ENCODE measurements at places on chromosomes 12 and 14. TPM values are rescaled to one million over a fixed set of nuclear protein-coding genes. Genes with fewer than 3 reads are reported as not detected.

DNA sequence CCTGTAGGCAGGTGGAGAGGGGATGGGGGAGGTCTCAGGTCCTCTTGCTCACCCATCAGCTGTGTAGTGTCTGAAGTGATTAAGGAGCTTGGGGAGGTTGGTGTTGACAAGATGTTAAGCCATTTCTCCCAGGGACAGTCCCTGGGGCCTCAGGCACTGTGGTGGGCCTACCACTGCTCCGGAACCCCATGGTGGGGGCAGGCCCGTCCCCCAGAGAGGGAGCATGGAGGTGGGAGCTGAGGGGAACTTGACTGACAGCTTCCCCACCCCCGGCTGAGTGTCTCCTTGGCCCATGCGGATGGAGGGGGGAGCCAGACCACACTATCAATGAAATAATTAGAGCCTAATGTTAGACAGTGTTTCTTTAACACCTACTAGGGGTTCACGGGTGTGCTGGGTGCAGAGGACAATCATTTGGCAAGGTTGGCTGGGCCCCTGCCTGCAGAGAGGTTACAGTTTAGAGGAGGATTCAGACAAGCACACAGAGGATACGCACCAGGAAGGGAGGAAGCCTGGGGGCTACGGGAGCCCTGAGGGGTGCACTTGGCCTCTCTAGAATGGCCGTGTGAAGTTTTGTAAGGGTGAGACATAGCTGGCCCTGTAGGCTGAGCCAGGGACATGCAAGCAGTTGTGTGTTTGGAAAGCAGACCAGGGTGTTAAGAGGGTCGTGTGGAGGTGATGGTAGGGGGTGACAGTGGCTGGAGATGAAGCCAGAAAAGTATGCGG lies 19.3 kb upstream of the KRT80 start:
- peak; percentile 15 for DNase-seq

KRT82 gene
- polyA plus RNA-seq = not detected

GRCh38 chr12:95102916-95103671 lies 29.7 kb upstream of the NR2C1 start:
- no peak for DNase-seq

AGAP2 gene
- polyA plus RNA-seq = 5.5 TPM

- DNase-seq = no peak
Observed at GRCh38 chr12:120015313-120015712, 26.3 kb downstream of the BICDL1 start.

DNA sequence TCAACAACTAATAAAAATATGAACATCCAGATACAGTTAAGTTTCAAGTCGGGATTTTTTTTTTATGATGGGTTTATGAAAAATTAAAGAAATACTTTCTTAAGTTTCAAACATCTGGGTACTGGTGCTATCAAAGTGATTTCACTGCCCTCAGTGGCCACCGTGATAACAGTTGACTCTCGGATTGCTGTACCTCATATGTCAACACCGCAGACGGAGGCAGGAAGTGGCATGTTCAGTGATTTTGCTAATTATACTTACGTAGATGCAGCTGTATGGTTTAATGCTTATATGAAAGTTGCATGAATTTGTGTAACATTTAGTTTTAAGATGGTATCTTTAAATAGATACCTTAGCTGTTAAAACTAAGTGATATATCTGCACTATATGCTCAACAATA lies 20.8 kb upstream of the FBLN5 start:
- no peak for DNase-seq

DNA sequence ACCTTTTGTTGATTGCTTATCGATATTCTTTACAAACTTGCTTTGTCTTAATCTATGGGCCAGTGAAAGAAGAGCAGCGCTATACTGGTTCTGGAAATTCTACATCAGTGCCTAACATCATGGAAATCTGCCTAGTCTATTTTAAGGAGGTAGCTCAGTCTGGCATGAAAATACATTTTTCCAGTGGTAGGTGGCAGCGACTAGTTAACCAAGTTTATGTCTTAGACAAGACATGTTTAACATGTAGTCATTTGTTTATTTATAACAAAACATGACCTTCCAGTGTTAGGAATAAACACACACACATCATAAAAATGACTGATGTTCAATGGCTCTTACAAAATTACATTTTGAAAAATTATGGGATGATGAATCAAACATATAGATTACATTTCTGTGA lies 336.0 kb upstream of the SOX5 start:
- DNase-seq = no peak

GYS2 gene
- polyA plus RNA-seq = 0.05 TPM

GRCh38 chr12:99910342-99910741 lies 74.4 kb downstream of the ANKS1B start:
- DNase-seq = no peak

DPPA3 gene
- polyA plus RNA-seq = not detected

DNA sequence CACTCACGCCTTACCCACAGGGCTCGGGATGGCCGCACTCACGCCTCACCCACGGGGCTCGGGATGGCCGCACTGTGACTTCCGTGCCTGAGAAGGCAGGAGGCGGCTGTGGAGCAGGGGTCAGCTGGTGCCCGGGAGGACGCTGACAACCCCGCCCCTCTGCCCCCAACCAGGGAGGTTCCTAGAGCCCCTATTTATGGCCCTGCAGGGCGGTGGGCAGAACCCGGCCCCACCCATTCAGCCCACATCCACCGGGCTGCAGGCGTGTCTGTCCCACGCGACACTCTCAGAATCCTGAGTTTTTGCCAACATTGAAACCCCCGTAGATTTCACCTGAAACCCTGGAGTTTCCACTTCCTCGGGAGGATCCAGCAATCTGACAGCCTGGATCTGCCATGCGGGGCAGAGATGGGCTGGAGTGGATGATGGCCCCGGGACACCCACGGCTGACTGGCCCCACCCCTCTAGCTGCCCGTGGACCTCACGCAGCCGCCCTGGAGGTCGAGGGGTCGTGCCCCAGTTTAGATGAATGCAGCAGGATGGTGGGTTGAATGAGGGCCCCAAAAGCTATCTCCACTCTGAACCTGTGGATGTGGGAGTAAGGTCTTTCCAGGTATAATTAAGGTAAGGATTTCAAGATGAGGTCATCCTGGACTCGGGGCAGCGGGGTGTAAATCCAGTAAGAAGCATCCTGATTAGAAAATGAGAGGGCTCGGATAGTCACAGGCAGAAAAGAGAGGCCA lies 20.4 kb downstream of the GALNT9 start:
- DNase-seq = peak; percentile 50

GRCh38 chr14:71533390-71533789 lies 398.8 kb upstream of the RGS6 start:
- no peak for DNase-seq

DNA sequence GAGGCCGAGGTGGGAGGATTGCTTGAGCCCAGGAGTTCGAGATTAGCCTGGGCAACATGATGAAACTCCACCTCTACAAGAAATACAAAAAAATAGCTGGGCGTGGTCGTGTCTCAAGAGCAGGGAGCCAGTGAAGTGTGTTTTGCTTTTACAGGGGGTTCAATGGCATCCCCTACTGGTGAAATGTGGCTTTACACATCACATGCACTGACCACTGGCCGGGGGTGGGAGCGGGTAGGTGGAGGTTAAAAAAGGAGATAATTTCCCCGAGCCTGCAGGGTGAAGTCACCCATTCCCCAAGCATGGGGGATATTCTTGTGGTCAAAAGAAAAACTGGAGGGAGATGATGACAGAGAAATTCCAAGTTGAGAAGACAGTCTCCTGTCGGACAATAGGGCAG lies 63.6 kb upstream of the PWP1 start:
- DNase-seq = no peak

DNA sequence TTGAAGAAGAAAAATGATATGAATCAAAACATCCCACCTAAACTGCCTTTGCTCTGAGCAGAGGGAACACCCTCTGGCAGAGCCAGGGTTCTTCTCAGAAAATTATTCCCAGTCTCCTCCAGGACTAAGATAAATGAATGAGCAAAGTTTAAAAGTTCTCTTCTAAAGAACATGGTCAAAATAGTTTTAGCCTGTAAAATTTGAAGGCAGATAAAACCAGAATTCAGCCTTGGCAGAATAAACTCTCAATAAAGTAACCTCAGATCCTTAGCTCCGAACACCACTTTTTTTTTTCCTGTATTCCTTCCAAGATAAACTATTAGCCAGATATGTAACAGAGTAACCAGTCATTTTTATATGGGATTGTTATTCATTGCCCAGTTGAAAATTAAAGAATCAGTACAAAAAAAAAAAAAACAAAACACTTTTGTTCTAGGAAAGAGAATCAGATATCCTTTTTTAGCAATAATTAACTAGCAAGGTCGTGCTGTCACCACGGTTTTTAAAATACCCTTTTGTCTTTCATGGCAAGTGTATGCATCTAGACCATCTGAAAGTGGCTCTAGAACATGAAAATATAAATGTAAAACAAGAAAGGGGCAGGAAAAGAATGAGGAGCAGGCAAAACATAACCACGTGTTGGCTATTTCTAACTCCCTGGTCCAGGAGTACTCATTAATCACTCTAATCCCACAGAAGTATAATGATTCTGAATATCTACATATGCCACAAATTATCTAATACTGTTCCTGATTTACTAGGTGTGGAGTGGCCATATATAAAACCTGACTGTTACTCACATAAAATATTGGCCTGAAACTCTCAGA lies 60.8 kb downstream of the CAPZA3 start:
- DNase-seq = no peak

GRCh38 chr14:69713993-69714679 lies 52.8 kb upstream of the SRSF5 start:
- DNase-seq = no peak

CCNK gene
- polyA plus RNA-seq = 12.8 TPM

DNA sequence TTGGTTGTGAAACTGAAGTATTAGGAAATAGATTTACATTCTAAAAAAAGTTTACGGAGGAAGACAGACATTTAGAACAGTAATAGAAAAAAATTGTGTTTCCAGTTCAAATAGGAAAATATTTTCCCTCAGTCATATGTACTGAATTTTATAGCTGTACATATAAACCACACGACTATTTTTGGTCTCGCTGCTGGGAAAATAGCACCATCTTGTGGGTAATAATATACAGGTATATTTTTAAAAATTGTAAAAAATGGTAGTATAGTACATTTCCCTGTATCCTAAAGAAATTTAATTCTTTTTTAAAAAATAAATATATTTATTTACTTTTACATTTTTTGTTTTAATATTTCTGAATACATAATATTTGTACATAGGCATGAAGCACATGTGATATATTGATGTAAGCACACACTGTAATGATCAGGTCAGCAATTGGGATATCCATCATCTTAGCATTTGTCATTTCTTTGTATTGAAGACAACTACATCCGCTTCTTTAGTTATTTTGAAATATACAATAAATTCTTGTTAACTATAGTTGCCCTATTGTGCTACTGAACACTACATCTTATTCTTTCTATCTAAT lies 168.6 kb downstream of the ALX1 start:
- DNase-seq = no peak

DNA sequence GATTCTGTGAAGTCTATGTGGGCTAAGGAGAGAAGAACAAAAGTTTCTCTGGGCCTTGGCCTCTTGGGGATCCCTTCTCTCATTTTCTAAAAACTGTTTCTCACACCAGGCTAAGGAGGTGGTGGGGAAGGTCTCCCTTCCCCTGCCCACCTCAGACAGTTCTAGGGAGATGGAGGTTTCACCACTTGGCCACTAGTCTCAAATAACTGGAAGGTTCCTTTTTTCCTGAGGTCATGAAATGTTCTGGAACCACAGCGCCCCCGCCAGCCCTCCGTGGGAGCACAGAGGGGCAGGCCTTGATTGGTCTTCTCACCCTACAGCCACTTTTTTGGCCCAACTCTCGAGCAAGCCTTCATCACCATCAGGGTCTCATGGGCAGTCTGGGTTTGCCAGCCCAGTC lies 12.6 kb downstream of the C12orf43 start:
- peak; percentile 32 for DNase-seq

DNA sequence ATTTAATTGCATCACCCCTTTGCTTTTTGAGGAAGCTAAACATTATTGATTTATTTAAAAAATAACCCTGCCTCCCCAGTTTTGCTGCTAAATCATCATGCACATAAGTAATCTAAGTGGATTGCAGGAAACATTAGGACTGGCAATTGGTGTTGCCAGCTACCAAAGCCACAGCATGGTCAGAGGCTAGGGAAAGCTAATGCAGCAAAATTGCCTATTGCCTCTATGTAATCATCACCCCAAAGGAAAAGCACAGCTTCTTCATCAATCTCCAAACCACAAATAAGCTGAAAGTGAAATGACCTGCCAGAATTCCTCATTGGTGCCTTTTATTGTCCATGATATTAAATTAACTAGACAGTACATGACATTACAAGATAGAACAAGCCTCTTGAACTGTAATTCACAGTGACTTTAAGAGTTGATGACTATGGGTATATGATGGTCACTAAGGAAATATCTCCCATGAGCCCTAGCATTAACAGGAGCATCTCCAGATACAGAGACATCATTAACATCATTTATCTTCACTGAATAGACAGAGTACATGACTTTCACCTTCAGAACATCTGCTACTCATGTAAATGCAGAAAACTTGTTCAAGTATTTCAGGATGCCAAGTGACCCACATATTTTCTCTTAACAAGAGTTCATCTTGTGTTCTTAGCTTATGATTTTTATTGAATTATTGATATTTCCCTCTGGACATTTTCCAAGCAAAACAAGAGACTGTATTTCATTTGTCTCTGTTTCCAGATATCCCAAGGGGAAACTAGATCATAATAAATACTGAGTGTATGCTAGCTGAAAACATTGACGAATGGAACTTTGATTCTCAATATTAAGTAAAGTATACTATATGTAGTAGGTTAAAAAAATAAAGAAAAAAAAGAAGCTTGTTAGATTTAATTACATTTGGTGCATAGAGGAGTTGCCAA lies 29.4 kb downstream of the PTPRR start:
- no peak for DNase-seq

LBHD2 gene
- polyA plus RNA-seq = 0.52 TPM

DNA sequence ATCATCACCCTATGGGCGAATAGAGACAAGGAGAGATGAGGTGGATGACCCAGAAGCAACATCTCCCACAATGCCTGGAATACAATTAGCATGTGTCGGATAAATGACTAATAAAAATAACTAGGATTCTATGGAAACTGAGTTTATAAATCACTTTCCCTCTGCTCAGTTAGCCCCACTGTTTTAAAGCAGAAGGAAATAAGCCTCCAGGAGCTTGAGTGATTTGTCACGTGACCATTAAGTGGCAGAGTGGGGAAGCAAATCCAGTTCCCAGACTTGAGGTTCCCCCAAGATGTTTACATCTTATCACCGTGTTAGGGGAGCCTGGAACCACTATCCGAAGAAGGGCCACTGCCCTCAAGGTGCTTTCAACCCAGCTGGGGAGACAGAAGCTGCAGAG lies 136.5 kb upstream of the CCND2 start:
- no peak for DNase-seq
